ENCODE measurements at places on chromosomes 11 and 22.

DNA sequence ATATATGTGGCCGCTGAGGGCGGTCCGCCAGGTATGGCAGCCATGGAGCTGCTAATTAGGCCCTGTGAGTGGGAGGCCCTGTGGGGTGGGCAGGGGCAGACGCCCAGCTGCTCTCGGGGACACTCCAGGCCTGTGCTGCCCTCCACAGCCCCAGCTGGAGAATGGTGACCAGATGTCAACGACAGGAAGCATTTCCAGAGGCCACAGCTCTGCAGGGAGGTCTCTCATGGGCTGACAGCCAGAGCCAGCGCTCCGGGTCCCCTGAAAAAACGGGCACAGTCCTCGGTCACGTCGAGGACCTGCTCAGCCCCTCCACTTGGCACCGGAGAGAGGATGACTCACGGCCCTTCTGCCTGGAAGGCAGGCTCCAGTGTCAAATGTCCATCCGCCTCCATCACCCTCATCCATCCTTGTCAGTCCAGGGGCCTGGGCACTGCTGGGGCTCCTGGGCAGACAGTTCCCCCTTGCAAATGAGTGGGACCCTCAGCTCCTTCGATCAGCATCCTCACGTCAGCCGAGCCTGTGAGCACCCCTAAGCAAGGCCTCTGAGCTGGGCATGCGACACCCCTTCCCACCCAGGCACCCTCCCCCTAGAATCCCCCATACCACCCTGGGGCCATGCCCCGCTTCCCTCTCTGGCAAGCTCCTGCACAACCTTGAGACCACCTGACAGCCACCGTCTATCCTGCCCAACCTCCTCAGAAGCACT is 1.9 kb downstream of the BID start:
- DNase-seq, result no peak

- DNase-seq, result no peak
Observed at GRCh38 chr11:27934830-27935145, 173.2 kb downstream of the KIF18A start.

DNA sequence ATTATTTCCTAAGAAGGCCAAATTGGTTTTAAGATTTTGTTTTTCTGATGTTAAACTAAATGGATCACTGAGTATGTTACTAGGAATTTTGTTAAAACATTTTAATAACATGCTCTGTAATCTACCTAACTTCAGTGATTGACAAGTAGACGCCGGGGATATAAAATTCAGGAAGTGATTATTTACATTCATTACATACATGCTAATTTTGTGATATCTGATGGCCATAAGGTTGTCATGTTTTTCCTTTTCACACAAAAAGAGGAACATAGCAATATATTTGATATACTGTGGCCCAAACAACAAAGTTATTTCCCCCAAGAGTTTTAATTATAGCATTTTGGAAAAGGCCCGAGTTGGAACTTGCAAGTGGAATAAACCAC is 12.1 kb downstream of the SCUBE1 start:
- no peak for DNase-seq

GRCh38 chr22:29408940-29409339 is 20.6 kb upstream of the AP1B1 start:
- no peak for DNase-seq

DNA sequence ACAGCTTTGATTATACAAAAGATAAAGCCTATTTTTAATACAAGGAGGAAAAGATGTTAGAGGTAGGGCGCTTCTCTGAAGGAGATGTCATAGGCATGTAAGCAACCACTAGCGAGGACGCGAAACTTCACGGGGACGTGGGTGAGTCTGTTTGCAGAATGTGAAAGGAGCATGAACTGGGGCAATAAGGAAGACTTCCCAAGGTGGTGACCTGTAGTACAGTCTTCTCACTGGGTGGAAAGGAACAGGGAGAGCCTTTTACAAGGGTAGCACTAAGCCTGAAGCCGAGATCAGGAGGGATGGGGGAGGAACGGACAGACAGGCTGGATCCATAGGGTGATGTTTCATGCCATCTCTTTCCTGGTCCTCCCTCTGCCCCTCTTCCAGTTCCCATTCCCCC is 10.0 kb upstream of the MICAL2 start:
- DNase-seq, result no peak

- DNase-seq, result no peak
Observed at GRCh38 chr11:14451825-14452224, 47.8 kb downstream of the COPB1 start.

DNA sequence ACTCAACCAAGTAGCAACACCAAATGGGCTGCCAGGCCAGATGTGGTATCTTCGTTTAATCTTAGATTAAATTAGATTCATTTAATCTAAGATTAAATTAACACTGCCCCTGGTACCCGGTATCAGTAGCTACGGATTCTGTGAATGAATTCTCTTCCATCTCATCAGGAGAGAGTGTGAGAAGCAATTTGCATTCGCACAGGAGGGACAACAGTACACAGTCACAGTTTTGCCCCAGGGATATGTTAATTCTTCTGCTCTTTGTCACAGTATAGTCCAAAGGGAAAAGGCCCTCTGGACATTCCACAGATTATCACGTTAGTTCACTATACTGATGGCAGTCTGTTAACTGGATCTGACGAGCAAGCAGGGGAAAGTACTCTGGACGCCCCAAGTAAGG is 22.9 kb downstream of the ASCL2 start:
- no peak for DNase-seq

DNA sequence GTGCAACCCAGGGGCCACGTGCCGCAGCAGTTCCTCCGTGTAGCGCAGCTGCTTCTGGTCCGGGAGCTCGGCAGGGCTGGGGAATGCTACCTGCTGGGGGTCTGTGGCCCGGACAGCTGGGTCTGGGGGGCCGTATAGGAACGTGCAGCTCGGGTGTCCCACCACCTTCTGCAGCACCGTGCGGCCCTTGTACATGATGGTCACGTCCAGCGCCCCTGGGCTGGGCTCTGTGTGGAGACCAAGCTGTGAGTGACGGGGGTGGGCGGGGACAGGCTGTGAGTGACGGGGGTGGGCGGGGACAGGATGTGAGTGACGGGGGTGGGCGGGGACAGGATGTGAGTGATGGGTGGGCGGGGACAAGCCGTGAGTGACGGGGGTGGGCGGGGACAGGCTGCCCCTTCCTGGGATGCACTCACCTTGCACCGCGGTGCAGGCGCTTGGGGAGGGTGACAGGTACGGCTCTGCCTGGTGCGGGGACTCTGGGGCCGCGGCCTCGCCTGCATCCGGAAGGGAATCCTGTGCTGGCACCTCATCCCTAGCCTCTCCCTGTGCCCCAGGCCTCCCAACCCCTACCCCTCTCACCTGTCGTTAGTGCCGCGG is 2.3 kb downstream of the IRF7 start:
- peak; percentile 86 for DNase-seq

DNA sequence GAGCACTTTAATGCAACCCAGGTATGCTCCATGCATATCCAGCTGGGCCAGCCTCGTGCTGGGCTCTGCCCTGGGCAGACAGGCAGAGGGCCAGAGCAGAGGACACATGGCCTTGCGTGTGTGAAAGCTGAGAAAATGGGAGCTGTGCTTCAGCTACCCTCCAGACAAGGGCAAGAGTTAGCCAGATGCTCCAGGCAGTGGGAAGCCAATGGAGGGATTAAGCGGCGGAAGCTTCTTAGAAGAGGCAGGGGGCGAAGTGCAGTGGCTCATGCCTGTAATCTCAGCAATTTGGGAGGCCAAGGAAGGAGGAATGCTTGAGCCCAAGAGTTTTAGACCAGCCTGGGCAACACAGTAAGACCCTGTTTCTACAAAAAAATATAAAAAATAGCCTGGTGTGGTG is 9.8 kb upstream of the ARHGEF17 start:
- DNase-seq, result no peak

GRCh38 chr11:103587901-103588788 is 448.3 kb upstream of the DDI1 start:
- DNase-seq, result no peak

GRCh38 chr22:50017701-50018224 is 5.2 kb upstream of the IL17REL start:
- no peak for DNase-seq

GRCh38 chr11:125156346-125157117 is 8.0 kb upstream of the PKNOX2 start:
- no peak for DNase-seq

GRCh38 chr11:93784935-93785360 is 866 bp downstream of the MED17 start:
- DNase-seq, result no peak

- DNase-seq, result no peak
Observed at GRCh38 chr22:23012081-23012622, 58.2 kb upstream of the GNAZ start.

DNA sequence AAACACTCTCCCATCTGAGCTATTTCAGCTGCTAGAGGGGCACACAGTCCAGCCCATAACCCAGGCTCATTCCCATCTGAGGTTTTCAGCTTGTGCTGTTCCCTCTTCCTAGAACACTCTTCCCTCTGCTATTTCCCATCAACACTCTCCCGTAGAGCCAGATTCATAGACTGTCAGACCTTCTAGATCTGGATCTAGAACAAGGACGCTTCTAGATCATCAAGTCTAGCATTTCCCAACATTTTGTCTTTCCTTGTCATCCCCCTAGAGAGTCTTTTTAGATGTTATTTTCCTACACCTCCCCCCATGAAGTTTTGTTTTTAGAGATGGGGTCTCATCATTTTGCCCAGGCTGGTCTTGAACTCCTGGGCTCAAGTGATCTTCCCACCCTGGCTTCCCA is 13.4 kb downstream of the CRYBA4 start:
- DNase-seq, result no peak

- DNase-seq, result no peak
Observed at GRCh38 chr11:124840666-124841065, 24.6 kb upstream of the ROBO3 start.

DNA sequence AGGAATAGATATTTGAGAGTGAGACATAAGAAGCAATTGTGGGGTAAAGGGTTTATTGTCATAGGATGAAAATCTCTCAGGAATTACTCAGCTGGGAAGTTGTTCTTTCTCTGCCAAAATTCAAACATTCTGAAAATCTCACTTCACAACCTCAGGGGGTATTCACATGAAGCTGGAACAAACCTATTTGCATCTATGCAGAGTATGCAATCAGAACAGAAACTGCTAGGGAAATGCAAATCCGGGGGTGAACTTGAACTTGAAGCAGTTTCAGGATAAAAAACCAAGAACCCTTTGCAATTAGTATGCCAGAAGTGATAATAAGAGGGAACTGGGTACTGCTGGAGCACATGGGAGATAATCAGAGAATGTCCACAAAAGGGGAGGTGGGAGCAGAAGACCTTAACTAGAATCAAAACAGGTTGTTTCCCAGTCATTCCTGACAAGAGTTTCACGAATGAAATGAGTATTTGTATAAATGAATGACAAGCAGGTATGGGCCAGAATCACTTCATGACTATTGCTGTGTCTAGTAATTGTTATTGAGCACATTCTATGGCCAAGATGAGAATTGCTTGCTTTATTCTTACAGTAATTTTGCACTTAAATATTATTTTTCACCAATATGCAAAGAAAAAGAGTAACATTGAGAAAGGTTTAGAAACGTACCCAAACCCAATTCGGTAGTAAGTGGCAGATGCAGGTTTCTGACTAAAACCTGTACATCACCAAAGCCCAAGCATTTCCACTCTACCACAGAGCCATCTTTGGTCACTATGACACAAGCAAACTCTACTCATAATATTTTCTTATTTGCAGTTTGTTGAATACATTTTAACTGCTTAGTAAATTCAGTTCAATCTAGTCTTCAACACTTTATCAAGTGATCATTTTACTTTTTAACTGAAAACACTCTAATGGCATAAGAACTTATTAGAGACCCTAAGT is 61.8 kb upstream of the UBASH3B start:
- DNase-seq, result no peak

DNA sequence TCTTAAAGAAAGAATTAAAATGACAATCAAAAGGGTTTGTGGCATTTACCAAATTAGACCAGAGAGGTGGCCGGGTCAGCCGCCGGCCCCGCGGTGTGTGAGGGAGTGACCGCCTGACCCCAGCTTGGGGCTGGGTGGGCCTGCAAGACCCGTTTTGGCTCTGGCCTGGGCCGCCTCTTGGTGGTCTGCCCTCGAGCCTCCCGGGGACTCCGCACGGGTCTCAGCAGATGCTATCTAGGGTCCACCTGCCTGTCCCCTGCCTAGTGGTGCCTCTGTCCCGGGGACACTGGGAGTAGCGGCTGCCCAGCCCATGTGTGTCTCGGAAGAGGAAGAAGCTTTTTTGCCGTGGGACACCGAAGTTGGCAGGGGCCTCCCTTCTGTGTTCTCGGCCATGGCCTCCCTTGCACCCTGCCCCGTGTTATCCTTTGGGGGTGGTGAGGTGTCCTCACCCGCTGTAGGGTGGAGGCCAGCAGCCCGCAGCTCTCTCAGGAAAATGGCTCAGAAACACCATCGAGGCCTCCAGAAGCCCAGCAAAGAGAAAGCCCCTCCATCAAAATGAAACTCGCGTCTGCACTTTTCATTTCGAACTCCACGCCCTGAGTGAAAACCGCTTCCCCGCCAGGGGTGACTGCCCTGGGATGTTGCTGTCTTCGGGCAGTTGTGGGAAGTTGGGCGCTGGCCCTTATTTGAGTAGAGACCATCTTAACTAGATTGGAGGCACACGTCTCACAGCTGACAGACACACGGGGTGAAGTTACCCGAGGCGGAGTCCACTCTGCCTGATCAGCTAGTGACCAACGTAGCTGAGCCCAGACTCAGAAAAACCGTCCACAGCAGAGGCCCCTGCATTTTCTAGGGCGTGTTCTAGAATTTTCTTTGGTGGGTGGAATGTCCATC is 8.0 kb downstream of the CCND1 start:
- no peak for DNase-seq

DNA sequence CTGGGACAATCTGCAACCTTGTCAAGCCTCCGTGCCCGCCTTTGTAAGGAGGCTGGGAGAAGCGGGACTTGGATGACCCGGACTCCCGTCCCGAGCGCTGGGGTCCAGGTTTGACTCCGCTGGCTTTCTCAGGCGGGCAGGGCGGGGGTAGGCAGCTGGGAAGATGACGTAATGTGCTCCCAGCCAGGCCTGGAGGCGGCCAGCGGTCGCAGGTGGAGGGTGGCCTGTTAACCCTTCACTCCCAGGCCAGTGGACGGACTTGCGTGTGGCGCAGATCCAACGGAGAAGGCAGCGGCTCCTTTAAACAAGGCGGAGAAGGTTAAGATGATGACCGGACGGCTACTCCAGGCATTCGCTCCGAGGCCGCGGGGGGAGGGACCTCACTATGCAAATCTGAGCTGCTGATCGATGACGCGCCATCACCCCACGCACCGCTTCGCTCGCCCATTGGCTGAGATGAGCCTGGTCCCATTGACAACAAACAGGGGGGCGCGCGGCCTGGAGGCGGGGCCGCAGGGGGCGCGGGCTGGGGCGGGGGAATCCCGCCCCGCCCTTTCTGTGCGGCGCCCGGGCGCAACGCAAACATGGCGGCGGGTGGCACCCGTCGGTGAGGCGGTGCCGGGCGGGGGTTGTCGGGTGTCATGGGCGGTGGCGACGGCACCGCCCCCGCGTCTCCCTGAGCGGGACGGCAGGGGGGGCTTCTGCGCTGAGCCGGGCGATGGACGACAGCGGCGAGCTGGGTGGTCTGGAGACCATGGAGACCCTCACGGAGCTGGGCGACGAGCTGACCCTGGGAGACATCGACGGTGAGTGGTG is at the start of gene SREBF2:
TSS of gene SREBF2 (plus strand) at position 553 of the 816 bp plus-strand sequence. CDS start at position 719, 166 bp downstream.
- peak; percentile 97 for DNase-seq

- DNase-seq, result no peak
Observed at GRCh38 chr11:96324912-96325311, 18.1 kb downstream of the MAML2 start.

- no peak for DNase-seq
Observed at GRCh38 chr11:110759972-110760381, 47.7 kb upstream of the ARHGAP20 start.

- DNase-seq, result no peak
Observed at GRCh38 chr11:94730153-94730552, 38.0 kb upstream of the AMOTL1 start.

- DNase-seq, result no peak
Observed at GRCh38 chr11:57979532-57980079, 44.1 kb upstream of the OR9Q1 start.

GRCh38 chr11:30914143-30914762 is 328.1 kb upstream of the MPPED2 start:
- no peak for DNase-seq
